ENCODE measurements at places on chromosomes 2 and 18.

- DNase-seq = no peak
These were observed 29.0 kb upstream of the DPYSL5 start for GRCh38 chr2:26818972-26819371.

DNA sequence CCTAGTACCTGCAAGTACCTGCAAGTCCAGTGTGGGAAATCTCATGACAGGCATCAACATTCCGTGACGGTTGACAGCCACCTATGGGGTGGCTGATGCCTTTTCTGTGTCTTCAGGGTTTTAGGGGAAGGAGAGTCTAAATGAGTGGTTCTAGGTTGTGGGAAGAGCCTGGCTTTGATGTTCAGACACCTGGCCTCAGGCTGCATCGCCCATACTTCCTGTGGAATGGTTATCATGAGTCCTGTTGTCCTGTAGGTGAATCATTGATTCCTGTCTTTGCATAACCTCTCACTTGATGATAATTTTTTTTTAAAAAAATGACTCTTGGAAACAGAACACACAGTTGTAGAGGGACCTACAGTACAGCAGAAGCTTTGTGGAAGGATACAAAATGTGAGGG is 108.9 kb downstream of the NEDD4L start:
- no peak for DNase-seq

GRCh38 chr18:25950321-25950720 is 140.1 kb downstream of the SS18 start:
- no peak for DNase-seq

DNA sequence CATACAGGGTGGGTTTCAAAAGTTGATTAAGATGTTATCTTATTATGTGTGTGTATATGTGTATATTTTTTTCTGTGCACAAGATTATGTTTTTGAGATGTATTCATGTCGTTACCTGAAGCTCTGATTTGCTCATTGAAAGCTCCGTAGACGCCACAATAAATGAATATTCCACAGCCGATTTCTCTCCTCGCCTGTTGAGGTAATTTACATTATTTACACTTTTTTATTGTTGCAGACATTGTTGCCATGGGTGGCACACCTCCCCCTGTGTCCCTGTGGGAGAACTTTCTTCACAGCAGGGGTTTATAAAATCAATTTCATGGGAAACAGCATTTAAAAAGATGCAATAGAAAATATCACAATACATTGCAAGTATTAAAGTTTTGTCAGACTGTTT is 100.6 kb downstream of the GLI2 start:
- DNase-seq = no peak

DNA sequence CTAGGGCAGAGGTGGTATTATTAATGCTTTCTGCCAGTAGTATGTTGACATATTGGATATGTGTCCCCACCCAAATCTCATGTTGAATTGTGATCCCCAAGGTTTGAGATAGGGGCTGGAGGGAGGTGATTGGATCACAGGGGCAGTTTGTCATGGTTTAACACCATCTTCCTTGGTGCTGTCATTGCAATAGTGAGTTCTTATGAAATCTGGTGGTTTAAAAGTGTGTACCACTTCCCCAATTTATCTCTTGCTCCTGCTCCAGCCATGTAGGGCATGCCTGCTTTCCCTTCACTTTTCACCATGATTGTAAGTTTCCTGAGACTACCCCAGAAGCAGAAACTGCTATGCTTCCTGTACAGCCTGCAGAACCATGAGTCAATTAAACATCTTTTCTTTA is 47.1 kb upstream of the THSD7B start:
- DNase-seq = no peak

DNA sequence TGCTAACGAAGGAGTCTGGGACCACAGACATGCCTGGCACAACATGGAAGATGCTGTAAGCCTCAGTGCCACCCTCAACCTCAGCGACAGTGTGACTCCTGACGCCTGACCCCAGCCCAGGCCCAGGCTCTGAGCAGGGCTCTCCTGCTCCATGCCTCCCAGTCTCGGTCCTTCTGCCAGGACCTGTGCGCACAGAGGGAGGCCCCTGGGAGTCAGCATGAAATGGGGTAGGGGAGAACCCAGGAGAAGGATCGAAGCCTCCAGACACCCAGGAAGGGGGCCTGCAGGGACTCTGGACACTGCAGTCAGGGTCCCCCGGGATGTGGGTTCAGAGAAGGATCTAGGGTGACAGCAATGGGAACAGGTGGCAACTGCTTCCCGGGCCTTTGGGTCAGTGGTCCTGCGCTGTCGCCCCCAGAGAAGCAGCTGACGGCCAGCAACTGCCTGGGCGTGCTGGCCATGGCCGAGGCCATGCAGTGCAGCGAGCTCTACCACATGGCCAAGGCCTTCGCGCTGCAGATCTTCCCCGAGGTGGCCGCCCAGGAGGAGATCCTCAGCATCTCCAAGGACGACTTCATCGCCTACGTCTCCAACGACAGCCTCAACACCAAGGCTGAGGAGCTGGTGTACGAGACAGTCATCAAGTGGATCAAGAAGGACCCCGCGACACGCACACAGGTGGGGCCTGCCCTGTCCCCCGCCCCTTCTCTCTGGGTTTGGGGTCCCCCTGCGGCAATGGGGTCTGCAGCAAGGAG is 233.9 kb downstream of the ATAD2B start:
- no peak for DNase-seq

- DNase-seq = no peak
These were observed 124.8 kb upstream of the DAPL1 start for GRCh38 chr2:158670292-158670691.

- no peak for DNase-seq
These were observed 87.4 kb upstream of the SP3 start for GRCh38 chr2:174052584-174052976.

Measured in activated CD4-positive, alpha-beta T cell treated with anti-CD3 and anti-CD28 coated beads for 36 hours (primary cell).